Astrocyte (in vitro differentiated cells and primary cell): ENCODE measurements at places on chromosomes 12 and 14. TPM values are rescaled to one million over a fixed set of nuclear protein-coding genes. Genes with fewer than 3 reads are reported as not detected.
A peak's percentile ranks its signal among the peaks of the same experiment; 100 is the strongest.

The MYF5 gene
- not detected in 2 replicates for total RNA-seq

The IKZF4 gene
- 5.6 and 6.9 TPM in 2 replicates for total RNA-seq

- no peaks in the 10 kb centered on the region for H3K27me3 ChIP-seq
- no peak for DNase-seq
- peaks cover 12% of the 10 kb centered on the region for H3K4me1 ChIP-seq
- peak overlapping the region; percentile 97 for H3K4me3 ChIP-seq
- H3K36me3 ChIP-seq, result peaks cover 42% of the 10 kb centered on the region
These were observed 352 bp downstream of the PHB2 start for GRCh38 chr12:6970096-6970527.

The AICDA gene
- not detected in 2 replicates for total RNA-seq

DNA sequence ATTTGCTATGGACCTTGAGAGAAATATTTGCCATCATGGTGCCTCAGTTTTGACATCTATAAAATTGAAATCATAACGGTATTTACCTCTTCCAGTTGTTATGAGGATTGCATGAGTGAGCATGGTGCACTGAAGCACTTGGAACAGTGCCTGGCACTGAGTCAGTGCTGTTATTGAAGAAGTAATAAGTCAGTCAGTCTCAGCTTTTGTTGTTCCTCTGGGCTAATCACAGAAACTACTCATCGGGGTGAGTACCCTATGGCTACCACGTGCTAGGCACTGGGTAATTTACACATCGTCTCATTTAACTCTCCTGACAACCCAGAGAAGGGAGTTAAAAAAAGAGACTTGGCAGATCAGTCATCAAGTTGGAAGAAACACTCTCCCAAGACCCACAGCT is 159.5 kb upstream of the NRXN3 start:
- H3K27me3 ChIP-seq, result no peaks in the 10 kb centered on the region
- H3K4me1 ChIP-seq, result peaks cover 9% of the 10 kb centered on the region
- H3K4me3 ChIP-seq, result no peak overlapping the region
- no peaks in the 10 kb centered on the region for H3K36me3 ChIP-seq

The C12orf76 gene
- 11.5 and 13.0 TPM in 2 replicates for total RNA-seq

The TTC9 gene
- total RNA-seq, result 6.9 and 8.4 TPM in 2 replicates

DNA sequence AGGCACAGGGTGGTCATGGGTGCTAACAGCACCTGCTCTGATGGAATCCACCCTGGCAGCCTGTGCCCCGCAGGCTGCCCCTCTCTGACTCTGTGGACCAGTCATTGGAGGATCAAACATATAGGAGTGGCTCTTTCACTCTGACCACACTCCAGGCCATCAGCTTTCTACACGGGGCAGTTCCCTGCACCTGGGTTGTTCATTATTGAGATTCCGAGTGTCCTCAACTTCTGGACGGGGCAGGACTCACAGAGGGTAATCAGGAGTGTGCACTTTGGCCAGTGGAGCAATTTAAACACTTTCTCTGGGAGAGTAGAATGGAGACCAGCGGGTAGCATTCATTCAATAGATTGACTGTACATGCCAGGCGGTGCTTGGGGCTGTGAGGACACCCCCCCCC is 94.8 kb downstream of the NINJ2 start:
- H3K4me3 ChIP-seq, result no peak overlapping the region
- no peaks in the 10 kb centered on the region for H3K36me3 ChIP-seq
- H3K27ac ChIP-seq, result no peak overlapping the region
- no peak for DNase-seq
- peaks cover 10% of the 10 kb centered on the region for H3K27me3 ChIP-seq

- no peaks in the 10 kb centered on the region for H3K4me1 ChIP-seq
- no peak overlapping the region for H3K4me3 ChIP-seq
- no peak overlapping the region for H3K27ac ChIP-seq
- H3K36me3 ChIP-seq, result peaks cover 12% of the 10 kb centered on the region
- DNase-seq, result no peak
These were observed 22.9 kb upstream of the MANSC4 start for GRCh38 chr12:27802936-27803335.

The HAL gene
- 0.10 and 0.20 TPM in 2 replicates for total RNA-seq

- H3K27ac ChIP-seq, result no peak overlapping the region
- H3K4me1 ChIP-seq, result peaks cover 17% of the 10 kb centered on the region
- H3K4me3 ChIP-seq, result no peak overlapping the region
These were observed 36.7 kb downstream of the CHST11 start for GRCh38 chr12:104493496-104493895.

The IAPP gene
- total RNA-seq, result not detected in 2 replicates

The ETFBKMT gene
- 2.1 and 2.2 TPM in 2 replicates for total RNA-seq

DNA sequence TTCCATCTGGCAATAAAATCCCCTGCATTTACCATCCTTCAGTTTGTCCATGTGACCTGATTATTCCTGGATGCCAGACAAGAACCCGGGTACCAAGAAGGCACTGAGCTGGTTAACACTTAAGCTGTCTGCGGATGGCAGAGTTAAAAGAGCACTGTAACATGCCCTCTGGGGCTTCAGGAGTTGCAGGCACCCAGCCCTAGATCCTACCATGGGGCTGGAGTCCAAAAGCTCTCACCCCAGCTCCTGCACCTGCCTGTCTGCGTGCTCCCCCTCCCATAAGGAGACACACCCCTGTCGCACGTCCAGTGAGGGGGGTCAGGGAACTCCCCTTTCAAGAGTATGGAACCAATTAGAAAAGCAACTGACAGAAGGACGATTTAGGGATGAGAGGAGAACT is 14.6 kb upstream of the FBXO34 start:
- no peak for DNase-seq
- H3K36me3 ChIP-seq, result no peaks in the 10 kb centered on the region
- H3K4me1 ChIP-seq, result no peaks in the 10 kb centered on the region
- H3K27ac ChIP-seq, result no peak overlapping the region
- no peak overlapping the region for H3K4me3 ChIP-seq

DNA sequence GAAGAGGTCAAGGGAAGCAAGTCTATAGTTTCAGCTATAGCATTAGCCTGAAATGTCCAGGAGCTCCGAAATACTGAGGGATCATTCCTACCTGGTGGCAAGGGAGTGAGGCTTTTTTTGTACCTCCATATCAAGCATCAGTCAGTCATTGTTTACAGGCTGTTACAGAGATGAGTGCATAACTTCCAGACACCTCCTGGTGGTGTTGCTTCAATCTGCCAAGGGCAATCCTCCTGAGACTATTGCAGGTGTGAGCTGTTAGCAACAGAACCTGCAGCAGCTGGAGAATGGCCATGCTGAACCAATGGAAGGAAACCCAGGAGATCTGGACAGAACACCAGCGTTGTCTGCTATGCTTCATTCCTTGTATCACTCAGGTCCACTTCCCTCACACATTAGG is 80.0 kb upstream of the SLC8A3 start:
- H3K4me3 ChIP-seq, result no peak overlapping the region
- H3K4me1 ChIP-seq, result no peaks in the 10 kb centered on the region
- H3K27ac ChIP-seq, result no peak overlapping the region
- no peak for DNase-seq
- no peaks in the 10 kb centered on the region for H3K36me3 ChIP-seq
- no peaks in the 10 kb centered on the region for H3K27me3 ChIP-seq

DNA sequence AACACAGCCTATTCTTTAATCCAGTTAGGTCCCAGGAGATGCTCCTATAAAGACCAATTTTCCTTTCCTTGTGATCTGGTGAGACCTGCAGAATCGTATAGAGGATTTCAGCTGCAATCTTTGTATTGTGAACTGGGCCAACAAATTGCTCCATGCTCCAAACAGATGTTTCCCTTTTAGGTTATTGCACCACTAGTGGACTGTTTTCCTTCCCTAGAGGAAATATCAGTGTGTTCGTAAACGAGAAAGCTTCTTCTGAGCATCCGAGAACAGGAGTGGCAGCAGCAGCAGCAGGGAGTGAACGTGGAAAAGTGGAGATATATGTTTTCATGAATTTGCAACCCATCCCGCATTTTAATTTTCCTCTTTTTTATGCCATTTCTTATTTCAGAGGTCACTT is 344.1 kb upstream of the PDE3A start:
- H3K27me3 ChIP-seq, result no peaks in the 10 kb centered on the region
- no peak for DNase-seq
- H3K4me1 ChIP-seq, result no peaks in the 10 kb centered on the region
- H3K4me3 ChIP-seq, result no peak overlapping the region
- no peak overlapping the region for H3K27ac ChIP-seq

The ATG14 gene
- total RNA-seq, result 10.0 and 11.5 TPM in 2 replicates

DNA sequence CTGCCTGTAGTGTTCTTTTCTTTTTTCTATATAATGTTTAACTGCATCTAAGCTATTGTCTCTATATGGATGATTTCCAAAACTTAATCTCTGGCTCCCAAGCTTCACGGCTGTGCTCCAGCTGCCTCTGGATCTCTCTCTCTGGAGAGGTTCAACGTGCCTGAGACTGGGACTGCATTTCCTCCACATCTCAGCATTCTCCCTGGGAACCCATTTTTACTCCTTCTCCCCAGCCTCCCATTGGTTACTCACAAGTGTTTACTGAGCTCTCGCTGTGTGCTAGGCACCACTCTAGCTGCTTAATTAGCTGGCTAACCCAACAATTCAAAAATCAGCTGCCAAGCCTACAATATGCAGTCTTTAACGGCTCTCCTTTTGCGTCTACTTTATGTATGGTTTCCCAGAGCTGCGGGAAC is 34.7 kb downstream of the FBXL14 start:
- peaks cover 9% of the 10 kb centered on the region for H3K4me1 ChIP-seq
- no peak overlapping the region for H3K4me3 ChIP-seq
- no peaks in the 10 kb centered on the region for H3K36me3 ChIP-seq
- H3K27me3 ChIP-seq, result no peaks in the 10 kb centered on the region
- no peak for DNase-seq
- no peak overlapping the region for H3K27ac ChIP-seq

The RAD52 gene
- 11.7 and 12.4 TPM in 2 replicates for total RNA-seq

DNA sequence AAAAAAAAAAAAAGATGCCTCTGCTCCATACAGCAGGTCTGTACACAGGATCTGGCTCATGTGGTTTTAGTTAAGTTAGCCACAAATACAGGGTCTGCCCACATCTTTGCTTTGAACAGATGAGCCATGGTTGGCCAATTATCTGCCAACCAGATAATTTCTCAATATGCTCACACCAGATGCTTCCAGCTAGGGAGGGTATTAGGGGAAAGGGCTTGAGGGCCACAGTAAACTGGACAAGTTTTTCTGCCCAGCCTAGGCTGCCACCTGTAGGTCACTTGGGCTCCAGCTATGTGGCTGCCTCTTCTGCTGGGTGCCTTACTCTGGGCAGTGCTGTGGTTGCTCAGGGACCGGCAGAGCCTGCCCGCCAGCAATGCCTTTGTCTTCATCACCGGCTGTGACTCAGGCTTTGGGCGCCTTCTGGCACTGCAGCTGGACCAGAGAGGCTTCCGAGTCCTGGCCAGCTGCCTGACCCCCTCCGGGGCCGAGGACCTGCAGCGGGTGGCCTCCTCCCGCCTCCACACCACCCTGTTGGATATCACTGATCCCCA is 776 bp downstream of the RDH5 start:
- peak overlapping the region; percentile 18 for H3K4me3 ChIP-seq
- peaks cover 27% of the 10 kb centered on the region for H3K36me3 ChIP-seq
- DNase-seq, result peak; percentile 88
- peaks cover 67% of the 10 kb centered on the region for H3K4me1 ChIP-seq

The MVK gene
- 9.7 and 12.4 TPM in 2 replicates for total RNA-seq

DNA sequence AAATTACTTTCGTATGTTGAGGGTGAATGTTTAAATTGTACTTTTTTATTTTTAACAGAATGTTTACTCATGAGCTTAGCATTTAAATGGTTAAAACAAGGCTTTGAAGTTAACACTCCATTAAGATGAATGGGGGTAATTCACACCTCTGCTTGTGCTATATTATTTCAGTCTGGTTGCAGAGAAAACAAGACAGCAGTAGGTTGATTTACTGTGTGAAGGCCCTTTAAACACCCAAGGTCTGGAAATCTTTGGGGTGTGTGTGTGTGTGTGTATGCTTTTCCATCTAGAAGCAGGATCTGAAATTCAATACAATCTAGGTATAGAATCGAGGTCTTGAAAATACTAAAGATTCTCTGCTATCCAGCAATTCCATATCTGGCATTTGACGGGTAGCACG is 83.8 kb downstream of the SLC38A6 start:
- no peaks in the 10 kb centered on the region for H3K4me1 ChIP-seq
- H3K4me3 ChIP-seq, result no peak overlapping the region
- no peaks in the 10 kb centered on the region for H3K36me3 ChIP-seq
- DNase-seq, result no peak

- H3K4me3 ChIP-seq, result no peak overlapping the region
- H3K4me1 ChIP-seq, result no peaks in the 10 kb centered on the region
- no peaks in the 10 kb centered on the region for H3K36me3 ChIP-seq
- H3K27me3 ChIP-seq, result no peaks in the 10 kb centered on the region
These were observed 146.8 kb downstream of the SLC2A13 start for GRCh38 chr12:39959031-39959430.

DNA sequence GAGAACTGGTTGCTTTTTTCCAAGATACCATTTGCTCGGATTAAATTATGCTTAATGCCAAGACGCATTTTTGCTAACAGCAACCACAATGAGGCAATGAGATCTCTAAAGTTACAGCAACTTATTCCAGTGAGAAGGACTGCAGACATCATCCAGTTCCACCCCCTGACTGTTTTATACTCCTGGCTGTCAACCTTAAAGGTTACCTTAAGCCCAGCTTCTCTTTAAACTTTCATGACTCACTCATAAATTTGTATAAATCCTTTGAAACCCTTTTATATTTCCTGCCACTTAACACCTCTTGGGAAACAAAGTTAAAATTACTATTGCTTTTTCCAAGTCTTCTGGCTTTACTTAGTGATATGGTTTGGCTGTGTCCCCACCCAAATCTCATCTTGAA is 80.2 kb downstream of the TMTC1 start:
- no peaks in the 10 kb centered on the region for H3K27me3 ChIP-seq
- H3K27ac ChIP-seq, result no peak overlapping the region
- no peaks in the 10 kb centered on the region for H3K36me3 ChIP-seq
- DNase-seq, result no peak
- H3K4me1 ChIP-seq, result no peaks in the 10 kb centered on the region

The SMCO2 gene
- 0.32 and 0.46 TPM in 2 replicates for total RNA-seq

The SIRT4 gene
- 2.5 and 2.7 TPM in 2 replicates for total RNA-seq

The RSRC2 gene
- total RNA-seq, result 55.6 and 56.3 TPM in 2 replicates

- no peak overlapping the region for H3K27ac ChIP-seq
- no peaks in the 10 kb centered on the region for H3K27me3 ChIP-seq
- no peaks in the 10 kb centered on the region for H3K36me3 ChIP-seq
- no peak overlapping the region for H3K4me3 ChIP-seq
These were observed 136.6 kb downstream of the LMNTD1 start for GRCh38 chr12:25416516-25416915.
